Activated effector memory CD4-positive, alpha-beta T cell treated with Interleukin-2 at 50 U/mL for 16 hours (primary cell): ENCODE measurements at places on chromosomes 4 and X.

DNA sequence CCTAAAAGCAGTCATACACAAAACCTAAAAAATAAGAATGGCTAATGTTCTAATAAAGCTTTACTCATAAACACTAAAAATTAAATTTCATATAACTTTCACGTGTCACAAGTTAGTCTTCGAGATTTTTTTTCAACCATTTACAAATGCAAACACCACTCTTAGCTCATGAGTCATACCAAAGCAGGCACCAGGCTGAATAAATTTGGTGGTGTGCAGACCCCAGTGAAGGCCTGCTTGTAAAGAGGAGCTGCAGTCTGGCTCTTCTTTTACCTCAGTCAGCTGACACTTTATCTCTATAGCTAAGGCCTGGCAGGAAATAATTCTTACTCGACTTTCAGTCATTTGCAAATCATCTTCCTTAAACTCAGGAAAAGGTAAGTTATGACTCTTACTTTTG lies 37.4 kb downstream of the CLOCK start:
- DNase-seq, result no peak

- DNase-seq, result no peak
Observed at GRCh38 chrX:48022100-48022499, 15.3 kb downstream of the SPACA5 start.

- DNase-seq, result no peak
Observed at GRCh38 chr4:169207436-169208089, 63.2 kb downstream of the SH3RF1 start.

DNA sequence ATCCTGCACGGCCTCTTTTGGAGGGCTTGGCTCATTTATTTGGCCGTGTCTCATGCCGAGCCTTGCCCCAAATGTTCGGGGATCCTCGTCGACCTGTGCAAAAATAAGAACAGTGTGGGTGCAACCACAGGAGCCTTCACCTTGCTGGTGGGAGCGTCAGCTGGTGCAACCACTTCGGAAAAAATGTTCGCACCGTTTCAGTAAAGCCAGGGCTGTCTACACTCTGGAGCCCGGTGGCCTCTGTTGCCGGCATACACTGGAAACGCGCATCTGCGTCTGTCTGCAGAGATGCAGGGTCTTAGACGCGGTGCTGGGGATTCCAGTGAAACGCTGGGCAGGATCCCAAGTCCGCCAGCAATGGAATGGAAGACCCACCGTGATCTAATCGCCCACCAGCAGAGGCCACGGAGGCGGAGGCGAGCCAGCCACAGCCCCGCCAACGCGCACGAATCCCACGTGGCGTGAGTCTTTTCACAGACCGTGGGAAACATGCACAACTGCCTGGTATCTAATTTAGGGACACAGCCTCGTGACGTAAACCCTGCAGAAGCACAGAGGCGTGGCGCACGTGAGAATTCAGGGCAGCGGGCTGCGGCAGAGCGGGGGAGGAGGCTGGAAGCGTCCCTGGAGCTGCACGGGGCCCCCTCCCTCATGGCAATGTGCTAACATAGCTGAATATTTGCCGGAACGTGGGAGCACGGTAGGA lies 13.8 kb upstream of the MXD4 start:
- no peak for DNase-seq

DNA sequence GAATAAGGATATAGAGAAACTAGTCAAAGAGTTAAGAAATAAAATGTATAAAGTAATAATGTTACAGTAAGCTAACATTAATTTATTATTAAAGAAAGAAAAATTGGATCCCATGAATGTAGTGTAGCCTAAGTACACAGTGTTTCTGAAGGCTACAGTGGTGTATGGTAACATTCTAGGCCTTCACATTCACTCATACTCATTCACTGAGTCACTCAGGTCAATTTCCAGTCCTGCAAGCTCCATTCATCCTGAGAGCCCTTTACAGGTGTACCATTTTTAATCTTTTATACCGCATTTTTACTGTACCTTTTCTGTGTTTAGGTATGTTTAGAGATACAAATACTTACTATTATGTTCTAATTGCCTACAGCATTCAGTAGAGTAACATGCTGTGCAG lies 120.6 kb upstream of the AGA start:
- DNase-seq, result no peak

- no peak for DNase-seq
Observed at GRCh38 chr4:111283066-111283677, 660.3 kb upstream of the PITX2 start.

DNA sequence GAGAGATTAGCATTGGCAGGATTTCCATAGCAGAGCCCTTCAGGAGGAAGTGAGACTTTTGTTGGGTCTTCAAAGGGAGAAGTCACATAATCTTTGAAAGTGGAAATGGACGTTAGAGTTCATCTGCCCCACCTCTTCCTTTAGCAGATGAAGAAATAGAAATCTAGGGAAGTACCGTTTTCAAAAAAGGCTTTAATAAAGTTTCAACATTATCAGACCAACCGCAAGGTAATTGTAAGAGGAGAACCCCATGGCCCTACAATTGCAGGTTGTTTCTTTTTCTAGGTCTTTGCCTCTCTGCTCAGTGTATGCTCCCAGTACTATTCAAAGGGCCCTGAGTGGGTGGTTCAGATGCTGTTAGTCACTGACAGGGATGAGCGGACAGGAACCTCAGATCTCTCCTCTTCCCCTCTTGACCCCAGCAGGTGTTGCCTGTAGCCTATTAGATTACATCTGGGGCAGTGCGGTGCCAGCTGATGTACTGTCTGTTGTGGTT lies 48.6 kb upstream of the AP1S2 start:
- DNase-seq, result no peak

- DNase-seq, result no peak
Observed at GRCh38 chr4:87405211-87405820, 14.3 kb upstream of the HSD17B11 start.

- DNase-seq, result no peak
Observed at GRCh38 chr4:3786196-3786869, 20.1 kb downstream of the ADRA2C start.

DNA sequence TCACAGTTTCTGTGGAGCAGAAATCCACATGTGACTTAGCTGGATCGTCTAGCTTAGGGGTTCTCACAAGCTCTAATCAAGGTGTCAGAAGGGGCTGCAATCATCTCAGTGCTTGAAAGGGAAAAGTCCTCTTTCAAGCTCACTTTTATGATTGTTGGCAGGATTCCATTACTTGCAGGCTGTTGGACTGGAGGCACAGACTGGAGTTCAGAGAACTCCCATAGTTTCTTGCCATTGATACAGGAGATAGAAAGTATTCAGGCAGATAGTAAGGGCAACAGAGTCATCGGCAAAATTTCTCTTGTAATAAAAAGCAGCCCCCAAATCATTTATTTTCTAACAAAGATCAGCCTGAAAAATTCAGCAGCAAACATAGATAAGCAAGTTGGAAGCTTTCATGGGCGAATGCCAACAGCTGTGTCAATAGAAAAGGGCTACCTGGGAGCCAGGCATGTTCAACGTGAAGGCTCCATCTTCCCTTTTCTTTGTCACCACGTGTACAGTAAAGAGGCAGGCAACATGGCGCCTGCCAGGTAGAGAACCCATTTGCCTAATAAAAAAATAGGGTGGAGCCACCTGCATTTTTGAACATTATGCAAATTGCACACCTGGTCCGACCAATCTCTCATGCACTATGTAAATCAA lies 64.4 kb downstream of the CXCL13 start:
- DNase-seq, result no peak

- no peak for DNase-seq
Observed at GRCh38 chr4:185265942-185266341, 56.5 kb downstream of the SNX25 start.

GRCh38 chr4:74583757-74584156 lies 138.8 kb downstream of the AREG start:
- no peak for DNase-seq

DNA sequence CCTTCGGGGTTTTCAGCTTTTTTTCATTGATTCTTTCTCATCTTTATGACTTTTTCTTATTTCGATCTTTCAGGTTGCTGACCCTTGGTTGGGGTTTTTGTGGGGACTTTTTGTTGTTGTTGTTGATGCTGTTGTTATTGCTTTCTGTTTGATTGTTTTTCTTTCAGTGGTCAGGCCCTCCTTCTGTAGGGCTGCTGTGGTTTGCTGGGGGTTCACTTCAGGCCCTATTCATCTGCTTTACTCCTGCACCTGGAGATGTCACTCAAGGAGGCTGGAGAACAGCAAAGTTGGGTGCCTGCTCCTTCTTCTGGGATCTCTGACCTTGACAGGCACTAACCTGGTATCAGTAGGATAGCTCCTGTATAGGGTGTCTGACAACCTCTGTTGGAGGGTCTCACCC lies 39.9 kb upstream of the PCDH18 start:
- DNase-seq, result no peak

- no peak for DNase-seq
Observed at GRCh38 chr4:20840648-20841190, 140.5 kb downstream of the PACRGL start.

DNA sequence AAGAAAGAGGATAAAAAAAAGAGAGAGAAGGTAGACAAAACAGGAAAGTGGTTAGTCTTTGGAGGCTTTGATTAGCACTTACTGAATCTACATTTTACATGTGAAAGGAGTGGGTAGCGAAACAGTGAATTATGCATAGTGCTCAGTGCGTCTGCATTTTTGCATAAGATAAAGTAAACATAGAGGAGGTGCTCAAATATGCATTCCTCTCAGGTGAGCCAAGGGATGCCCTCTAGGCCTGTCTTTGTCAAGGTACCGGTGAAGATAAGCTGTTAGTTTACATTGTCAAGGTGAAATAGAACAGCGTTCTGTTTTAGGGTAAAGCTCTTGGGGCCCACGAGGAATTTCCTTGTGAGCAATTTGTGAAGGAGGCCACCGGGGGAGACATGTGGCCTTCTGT lies 260.6 kb downstream of the TRIML1 start:
- DNase-seq, result no peak

DNA sequence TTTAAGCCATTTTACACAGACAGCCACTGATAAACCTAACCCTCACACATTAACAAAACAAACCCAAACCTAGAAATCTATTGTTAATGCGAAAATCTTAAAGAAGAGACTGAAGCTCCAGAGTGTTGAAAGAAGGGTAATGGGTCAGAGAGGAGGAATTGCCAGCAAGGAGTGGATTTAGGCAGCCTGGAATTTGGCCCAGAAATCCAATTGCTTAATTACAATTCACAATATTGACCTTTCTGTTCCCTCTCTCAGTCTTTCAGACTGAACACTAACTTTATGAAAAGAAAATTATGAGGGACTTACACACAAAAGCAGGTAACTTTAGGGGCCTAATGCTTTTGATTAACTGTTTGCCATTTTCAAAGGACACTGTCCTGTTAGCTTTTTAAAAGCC lies 185.2 kb upstream of the GPC4 start:
- no peak for DNase-seq

GRCh38 chr4:109319684-109320083 lies 17.2 kb upstream of the COL25A1 start:
- no peak for DNase-seq

DNA sequence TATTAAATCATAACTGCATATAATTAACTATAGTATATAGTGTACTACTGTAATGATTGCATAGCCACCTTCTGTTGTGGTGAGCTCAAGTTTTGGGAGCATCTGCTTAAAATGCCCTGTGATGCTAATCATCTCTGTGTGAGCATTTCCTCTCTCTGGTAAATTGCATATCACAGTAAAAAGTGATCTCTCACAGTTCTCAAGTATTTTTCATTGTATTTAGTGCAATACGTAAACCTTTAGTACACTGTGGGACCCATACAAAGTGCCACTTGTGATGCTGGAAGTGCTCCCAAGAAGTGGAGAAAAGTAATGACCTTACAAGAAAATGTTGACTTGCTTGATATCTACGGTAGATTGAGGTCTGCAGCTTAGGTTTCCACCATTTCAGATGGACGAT lies 82.0 kb downstream of the WWC2 start:
- no peak for DNase-seq

- DNase-seq, result no peak
Observed at GRCh38 chrX:22389556-22390179, 117.0 kb downstream of the CBLL2 start.

GRCh38 chr4:24686866-24687692 lies 102.7 kb upstream of the DHX15 start:
- DNase-seq, result no peak

GRCh38 chr4:169205075-169205743 lies 65.5 kb downstream of the SH3RF1 start:
- no peak for DNase-seq

DNA sequence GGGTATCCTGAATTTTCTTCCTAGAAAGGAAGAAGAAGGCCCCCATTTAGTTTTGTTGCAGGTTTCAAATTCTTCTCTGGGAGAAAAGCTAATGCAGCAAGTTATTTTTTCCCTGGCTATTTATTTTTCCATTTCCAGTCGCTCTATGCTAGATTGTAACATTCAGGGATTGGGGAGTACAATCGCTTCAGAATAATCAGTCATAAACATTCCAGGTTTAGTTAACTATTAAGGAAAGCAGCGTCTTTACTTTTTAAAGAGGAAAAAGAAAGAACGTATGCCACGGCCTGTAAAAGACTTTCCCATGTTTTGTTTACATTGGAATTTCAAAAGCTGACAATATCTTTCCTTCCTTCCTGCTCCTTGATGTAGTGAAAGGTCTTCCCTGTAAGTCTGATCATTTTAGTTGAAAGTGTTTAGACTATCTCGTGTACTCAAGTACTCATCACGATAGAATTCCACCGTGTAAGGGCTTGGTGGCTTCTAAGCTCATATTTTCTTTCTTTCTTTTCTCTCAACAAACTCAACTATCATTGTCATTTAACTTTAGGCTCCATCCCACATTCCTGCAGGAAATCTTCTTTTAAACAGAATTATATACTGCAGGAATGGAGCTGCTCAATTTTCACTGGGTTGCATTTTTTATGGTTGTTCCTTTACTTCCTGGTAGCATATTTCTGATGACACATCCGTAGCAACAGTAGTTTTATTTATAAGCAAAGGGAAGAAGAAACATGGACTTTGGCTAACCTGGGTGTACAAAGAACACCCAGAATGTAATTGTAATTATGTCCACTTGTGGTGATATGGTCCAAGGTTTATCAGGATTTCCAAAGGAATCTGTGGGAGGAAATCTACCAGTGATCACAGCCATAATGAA lies 213.1 kb upstream of the FAT1 start:
- no peak for DNase-seq

GRCh38 chr4:1290165-1290977 lies 680 bp downstream of the MAEA start:
- no peak for DNase-seq

- no peak for DNase-seq
Observed at GRCh38 chr4:128980816-128981326, 112.5 kb downstream of the SCLT1 start.

GRCh38 chr4:161799710-161800109 lies 364.1 kb downstream of the FSTL5 start:
- no peak for DNase-seq

GRCh38 chr4:184475096-184475461 lies 729 bp upstream of the IRF2 start:
- no peak for DNase-seq

- no peak for DNase-seq
Observed at GRCh38 chrX:13396924-13397323, 77.1 kb upstream of the ATXN3L start.

DNA sequence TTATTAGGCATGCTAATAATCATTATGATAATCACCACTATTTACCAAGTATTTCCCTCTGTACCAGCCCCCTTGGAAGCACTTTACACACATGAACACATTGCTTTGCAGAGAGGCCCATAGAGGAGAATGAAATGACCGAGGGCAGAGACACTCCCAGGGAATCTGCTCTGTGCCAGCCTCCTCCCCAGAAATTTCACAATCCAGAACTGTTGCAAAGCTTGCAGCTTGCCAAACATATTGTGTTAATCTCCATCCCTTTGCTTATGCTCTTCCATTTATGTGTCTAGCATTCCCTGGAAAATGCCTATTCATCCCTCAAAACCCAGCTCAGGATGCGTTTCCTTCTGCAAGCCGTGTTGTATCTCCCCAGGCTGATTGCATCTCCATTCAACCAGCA lies 37.8 kb downstream of the CYTL1 start:
- no peak for DNase-seq

- DNase-seq, result no peak
Observed at GRCh38 chr4:55637272-55637820, 1.2 kb upstream of the NMU start.
